ENCODE measurements at places on chromosomes 6 and 20.

- DNase-seq = no peak
Observed at GRCh38 chr6:133807501-133807900, 81.4 kb upstream of the TCF21 start.

- no peak for DNase-seq
Observed at GRCh38 chr6:25745836-25746235, 8.7 kb upstream of the SLC17A4 start.

DNA sequence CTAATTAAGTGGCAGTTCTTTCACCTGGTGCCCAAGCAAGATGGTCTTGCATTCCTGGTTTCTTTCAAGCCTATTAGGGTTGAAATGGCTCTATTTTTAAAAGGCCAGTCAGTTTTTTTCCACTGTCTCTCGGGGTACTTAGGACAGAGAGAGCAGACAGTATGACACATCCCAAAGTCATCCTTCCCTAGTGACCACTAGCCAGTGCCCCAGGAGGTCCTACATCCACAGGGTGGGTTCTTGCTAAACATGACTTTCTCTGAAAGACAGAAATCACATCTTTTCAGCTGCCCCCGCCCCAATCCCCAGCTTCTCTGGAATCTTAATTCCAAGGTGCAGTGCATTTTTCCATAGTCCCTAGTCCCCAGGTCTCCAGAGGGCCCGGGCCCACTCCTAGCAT, 192.4 kb downstream of the SLC24A3 start:
- no peak for DNase-seq

DNA sequence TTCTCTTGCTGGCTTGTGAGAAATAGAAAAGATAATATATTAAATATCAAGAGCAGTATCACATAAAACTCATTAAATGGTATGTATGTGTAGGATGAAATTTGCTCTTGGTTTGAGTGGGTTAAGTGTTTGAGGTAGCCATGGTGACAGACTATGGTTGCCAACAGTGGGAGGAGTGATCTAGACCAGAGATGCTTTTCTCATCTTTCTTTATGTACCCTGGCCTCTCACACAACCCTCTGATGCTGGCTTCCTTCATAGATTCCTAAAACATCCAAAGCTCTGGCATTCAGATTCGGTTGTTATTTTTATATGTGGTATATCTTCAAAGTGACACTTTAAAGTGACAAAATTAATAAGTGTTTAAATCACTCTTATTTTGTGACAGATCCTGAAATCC, 9.0 kb upstream of the MLIP start:
- no peak for DNase-seq

DNA sequence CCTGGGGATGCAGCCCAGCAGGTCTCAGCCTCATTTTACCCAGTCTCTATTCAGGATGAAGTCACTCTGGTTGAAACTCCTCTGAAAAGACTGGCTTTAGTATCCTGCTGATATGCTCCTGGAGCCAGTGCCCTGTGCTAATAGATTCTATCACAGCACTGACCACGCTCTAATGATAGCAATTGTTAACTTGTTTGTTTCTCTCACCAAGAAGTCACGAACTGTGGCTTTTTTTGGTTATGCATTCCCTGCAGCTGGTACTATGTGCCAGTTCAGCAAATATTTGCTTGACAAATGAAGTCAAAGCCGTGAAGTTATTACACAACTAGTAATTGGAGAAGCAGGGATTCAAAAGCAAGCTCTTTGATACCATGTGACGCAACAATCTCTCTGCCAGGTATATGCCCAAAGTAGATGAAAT, 754.6 kb downstream of the KIF16B start:
- no peak for DNase-seq

GRCh38 chr20:16863303-16863702, 115.1 kb downstream of the OTOR start:
- no peak for DNase-seq

DNA sequence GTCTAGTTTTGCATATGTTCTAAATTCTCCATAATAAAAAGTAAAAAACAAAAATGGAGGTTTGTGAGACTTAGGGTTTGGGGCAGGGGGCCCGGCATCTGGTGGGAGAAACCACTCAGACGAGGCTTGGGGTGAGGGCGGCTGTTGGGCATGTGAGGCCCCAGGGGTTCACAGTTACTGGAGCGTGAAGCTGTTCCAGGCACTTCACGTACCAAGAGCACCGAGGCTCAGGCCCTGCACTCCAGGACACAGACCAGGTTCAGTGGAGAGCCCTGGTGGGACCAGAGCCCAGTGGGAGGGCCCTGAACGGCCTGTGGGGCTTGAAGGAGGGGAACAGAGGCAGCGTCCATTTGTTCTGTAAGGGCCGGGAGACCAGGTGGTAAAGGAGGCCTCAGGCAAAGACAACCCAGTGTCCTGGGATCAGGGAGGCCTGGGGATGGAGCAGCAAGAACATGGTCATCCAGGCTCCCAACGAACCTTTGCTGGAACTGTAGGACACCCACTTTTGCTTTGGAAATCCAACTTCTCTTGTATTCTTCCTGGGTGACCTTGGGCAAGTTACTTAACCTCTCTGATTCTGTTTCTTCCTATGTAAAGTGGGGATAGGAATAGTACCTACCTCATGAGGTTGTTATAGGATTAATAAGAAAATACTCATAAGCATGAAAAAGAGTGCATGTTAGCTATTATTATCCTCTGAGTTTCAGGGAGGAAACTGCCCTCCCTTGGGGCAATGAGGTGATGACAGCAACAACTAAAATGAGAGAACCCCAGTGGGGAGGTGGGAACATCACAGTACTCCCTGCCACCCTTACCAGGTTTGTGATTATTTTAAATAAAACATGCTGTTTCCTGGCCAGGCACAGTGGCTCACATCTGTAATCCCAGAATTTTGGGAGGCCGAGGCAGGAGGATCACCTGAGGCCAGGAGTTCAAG, 1.1 kb upstream of the FGD2 start:
- DNase-seq = no peak

DNA sequence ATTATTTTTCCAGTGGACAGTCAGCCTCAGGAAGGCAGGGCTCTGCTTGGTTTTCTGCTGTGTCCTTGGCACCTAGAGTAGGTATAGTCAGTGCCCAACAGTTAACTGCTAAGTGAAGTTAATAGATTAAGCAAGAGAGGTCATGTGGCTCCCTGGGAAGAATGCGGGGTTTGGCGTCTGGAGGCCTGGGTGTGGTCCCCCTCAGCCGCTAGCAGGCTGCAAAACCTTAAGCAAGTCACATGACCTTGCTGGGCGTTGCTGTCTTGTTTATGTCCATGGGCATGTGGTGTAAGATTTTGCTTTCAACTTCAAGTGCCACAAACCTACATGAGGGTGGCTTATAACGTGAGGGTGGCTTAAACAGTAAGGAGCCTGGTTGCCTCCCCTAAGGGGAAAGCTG, 75.5 kb upstream of the SCP2D1 start:
- DNase-seq = peak; percentile 46

DNA sequence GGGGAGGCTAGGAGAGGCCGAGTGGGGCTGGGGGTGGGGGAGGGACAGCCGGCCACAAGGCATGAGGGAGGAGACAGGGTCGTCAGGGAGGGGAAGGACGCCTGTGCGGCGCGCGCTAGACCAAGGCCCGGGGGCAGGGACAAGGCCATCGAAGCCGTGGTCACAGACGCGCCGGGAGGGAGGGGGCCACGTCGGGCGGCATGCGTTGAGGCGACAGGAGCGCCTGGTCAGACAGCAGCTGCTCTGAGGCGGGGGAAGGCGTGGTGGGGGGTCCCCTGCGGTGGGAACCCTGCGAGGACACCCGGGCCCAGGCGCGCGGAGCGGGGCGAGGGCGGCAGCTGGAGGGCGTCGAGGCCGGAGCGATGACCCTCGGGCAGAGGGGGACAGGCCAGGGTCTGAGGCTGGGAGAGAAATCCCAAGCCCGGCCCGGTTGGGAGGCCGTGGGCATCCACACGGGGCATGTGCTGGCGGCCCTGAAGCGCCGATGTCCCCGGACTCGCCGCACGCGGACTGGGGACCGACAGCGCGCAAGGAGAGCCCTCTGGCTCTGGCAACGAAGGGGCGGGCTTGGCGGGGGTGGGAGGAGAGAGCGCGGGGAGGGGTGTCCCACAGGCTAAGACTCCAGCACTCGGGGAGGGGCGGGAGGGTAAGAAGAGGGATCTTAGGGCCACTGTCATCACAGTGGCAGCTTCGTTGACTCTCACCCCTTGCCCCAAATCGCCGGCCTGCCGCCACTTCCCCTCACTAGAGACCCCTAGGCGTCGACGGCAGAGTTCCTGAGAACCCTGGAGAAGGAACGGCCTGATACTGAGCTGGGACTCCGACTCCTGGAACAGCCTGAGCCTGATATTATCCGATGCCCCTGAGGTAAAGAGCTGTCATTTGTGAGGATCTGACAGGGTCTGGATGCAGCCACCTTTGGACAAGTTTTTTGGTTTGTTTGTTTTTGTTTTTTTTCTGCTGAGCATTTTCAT, 5.0 kb downstream of the TMEM239 start:
- DNase-seq = no peak

DNA sequence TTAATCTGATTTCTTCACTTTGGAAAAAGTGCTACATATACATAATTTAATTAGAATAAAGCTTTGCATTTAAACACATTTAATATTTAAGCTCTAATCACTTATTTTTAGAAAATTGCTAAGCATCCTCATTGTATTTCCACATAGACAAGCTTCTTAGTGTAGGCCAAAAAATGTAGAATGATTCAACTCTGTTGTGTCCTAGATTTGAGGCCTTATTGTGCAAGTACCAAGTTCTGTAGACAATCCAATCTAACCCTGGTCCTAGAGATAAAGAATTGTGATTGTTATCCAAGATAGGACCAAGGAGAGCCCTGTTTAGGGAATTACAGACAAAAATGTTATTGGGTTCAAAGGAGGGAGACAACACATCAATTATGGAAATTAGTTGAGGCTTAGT, 27.6 kb downstream of the MRAP2 start:
- no peak for DNase-seq

DNA sequence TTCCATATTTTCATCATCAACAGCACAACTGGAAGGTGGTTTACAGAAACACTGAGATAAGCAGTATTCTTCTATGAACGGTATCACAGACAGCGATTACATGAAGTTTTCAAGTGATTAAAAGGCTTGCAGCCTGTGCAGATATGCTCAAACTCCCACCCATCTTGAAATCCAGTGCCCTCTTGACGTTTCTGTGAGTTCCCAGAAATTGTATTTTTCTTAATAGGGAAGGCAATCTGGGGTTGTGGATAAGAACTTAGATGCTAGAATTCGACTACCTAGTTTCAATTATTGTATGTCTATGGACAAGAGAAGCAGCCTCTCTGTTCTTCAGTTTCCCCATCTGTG, 290.3 kb downstream of the ZNF217 start:
- no peak for DNase-seq

GRCh38 chr20:420721-421574, 12.8 kb downstream of the RBCK1 start:
- DNase-seq = peak; percentile 42

- peak; percentile 58 for DNase-seq
Observed at GRCh38 chr6:26249707-26249956, 115.4 kb upstream of the BTN3A2 start.

DNA sequence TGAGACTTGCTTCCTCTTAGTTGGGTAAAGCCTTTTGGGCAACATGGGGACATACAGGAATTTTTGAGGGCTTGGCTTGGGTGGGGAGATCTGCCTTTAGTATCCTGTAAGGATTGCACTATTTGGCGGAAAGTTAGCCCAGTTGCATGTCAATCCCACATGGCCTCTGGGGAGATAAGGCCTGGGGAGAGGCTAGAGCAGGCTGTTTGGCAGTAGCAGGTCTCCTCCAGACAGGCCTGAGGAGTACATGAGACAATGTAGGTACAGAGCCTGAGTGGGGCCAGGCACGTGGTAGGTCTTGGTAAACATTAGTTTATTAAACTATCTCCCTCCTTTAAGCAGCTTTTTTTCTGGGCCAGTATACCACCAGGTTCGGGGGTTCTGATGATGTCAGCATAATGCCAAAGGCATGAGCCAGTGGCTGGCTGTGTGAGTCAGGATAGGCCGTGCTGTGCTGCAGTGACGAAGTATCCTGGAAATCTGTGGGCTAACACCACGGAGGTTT, 147.9 kb downstream of the VEGFA start:
- peak; percentile 92 for DNase-seq

- DNase-seq = no peak
Observed at GRCh38 chr6:82602776-82603175, 239.2 kb downstream of the TPBG start.

DNA sequence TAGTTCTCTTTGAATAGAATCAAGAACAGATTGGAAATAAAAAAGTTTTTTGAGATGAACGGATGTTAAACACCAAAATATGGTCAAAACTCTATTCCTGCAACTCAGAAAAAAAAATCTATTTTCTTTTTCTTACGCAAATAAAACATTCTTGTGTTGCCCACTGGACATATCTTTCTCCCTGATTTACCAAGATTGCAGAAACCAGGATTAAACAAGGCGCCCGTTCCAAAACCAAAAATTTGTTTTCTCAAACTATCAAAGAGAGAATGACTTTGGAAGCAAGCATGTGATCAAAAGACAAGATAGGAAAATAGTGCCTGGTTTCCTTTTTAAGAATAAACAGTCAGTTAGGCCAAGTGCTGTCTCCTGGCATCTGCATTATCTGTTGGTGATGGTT, 273.1 kb downstream of the CLIC5 start:
- DNase-seq = no peak

- no peak for DNase-seq
Observed at GRCh38 chr6:47532981-47533585, 55.5 kb downstream of the CD2AP start.

- no peak for DNase-seq
Observed at GRCh38 chr6:166645896-166646295, 18.8 kb upstream of the RPS6KA2 start.

- DNase-seq = no peak
Observed at GRCh38 chr20:10783707-10784553, 110.1 kb upstream of the JAG1 start.

DNA sequence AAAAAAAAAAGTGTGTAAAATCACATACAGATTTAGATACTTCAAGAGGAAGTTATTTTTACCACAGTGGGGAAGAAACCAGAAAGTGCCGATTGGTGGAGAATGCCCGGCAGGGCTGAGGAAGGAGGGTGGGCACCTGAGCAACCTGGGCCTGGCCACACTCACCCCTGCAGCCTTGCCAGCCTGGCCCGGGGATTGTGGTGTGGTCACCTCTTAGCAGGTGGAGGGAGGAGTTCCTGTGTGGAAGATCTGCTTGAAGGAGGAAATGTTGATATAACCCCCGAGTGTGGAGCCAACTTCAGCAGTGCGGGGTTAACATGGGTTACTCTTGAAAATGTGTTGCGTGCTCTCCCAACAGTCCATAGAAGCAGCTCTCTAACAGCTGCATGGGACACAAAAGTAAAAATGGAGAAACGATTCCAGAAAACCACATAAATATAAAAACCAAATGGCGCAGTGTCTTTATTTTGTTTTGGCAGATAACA, 14.7 kb downstream of the UST start:
- no peak for DNase-seq

DNA sequence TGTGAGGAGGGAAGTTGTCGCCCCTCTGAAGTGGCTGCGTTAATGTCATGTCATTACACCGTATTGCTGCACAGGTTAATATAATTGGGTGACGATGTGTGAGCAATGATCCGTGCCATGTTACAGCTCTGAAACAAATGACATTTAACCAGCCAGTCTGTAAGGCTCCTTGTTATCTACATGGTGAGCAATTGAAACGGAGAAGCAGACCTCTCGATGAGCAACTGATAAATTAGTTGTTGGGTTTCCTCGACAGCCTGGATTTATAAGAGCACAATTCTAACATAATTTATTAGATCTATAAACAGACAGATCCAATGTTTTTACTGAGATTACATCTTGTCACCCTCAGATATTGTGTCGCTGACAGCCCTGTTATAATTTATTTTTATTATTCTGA, 49.9 kb upstream of the MAFB start:
- no peak for DNase-seq

All from inflammatory macrophage treated with lipopolysaccharide for 4 hours (primary cell).